Right ventricle myocardium inferior (tissue), 1 donor: ENCODE measurements at places on chromosomes 6 and 20. TPM values are rescaled to one million over a fixed set of nuclear protein-coding genes. Genes with fewer than 3 reads are reported as not detected.

CST1 gene
- total RNA-seq, result not detected

DNA sequence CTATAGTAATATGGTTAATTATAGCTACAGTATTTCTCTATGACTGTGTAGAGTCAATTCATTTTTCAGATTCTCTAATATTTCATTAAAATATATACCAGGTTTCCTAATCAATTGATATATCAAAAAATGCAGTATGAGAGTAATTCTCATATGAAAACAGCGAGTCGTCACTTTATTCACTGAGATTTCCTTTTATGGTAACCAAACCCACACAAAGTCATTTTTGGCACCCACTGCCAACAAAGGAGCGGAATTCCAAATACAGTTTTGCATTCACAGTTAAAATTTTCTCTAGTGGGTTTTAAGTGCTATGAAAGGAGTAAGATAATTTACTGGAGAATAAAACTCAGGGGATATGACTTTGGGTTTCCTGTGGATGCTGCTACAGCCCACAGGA lies 163.8 kb downstream of the HIVEP2 start:
- DNase-seq, result no peak

GRCh38 chr6:125310994-125311649 lies 9.4 kb upstream of the HDDC2 start:
- DNase-seq, result no peak

GRCh38 chr20:25669826-25670422 lies 26.7 kb downstream of the ZNF337 start:
- no peak for DNase-seq

DNA sequence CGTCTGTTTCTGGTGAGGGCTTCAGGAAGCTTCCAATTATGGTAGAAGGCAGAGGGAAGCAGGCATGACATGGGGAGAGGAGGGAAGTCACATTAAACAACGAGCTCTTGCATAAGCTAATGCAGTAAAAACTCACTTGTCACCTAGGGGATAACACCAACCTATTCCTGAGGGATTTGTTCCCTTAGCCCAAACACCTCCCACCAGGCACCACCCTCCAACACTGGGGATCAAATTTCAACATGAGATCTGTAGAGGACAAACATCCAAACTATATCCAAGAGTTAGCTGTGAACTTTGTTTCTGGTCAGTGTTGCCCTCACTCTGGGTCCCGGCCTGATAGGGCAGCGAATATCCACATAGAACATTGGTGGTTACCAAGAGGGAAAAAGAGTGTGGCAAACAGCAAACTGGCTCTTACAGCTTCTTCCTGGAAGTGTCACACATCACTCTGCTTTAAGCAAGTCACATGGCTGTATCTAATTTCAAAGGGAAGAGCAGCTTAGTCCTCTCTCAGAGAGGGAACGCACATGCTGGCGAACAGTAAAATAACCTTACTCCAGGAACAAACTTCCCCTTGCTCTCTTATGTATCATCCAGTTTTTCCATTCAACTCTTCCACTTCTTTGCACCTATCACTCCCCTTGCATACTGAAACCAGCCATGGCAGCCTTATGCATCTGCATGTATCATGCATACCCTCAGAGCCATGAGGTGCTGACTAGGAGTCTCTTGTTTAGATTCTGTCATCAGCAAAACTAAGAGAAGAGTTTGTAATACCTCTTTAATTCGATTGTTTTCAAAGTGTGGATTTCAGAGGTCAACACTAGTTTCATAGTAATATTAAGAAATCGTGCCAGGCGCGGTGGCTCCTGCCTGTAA lies 4.8 kb upstream of the MOCS1 start:
- no peak for DNase-seq

GRCh38 chr6:145583753-145584152 lies 151.6 kb downstream of the EPM2A start:
- no peak for DNase-seq
